ENCODE measurements at places on chromosomes 3 and 15.

DNA sequence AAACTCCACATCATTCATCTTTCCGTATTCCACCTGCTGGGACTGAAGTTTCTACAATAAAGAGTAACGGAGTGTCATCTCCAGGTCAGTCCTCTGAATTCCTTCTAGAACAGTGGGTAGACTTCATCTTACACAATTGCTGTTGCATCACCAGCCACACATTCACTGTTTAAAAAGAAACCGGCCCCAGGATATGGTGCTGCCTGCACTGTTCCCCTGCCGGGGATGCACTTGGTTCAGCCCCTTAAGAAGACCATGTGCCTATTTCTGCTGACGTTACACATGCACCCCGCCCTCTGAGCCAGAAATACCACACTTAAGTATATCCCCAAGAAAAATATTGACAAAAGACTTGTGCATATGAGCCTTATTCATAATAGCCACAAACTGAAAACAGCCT is 233.4 kb downstream of the FEZF2 start:
- DNase-seq, result no peak

- DNase-seq, result no peak
These were observed 49.3 kb upstream of the TRPM1 start for GRCh38 chr15:31150732-31151231.

DNA sequence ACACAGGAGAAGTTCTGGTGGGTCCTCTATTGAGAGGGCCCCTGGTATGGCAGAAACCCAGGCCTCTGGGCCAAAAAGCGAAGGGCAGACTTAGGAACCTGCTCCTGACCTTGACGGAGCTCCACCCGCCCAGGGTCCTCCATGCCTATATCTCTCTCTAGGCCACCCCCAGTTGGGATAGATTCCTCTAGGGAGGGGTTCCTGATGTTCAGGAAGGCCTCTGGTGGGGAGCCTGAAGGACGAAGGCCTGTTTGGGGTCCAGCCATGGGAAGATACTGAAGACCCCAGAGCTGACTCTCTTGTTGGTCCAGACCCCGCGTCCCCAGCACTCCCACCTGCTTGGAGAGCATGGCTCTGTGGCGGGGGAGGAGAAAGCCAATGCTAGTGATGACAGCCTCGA is 104.2 kb downstream of the CORO2B start:
- DNase-seq, result no peak

GRCh38 chr3:115022835-115023398 is 124.2 kb downstream of the ZBTB20 start:
- DNase-seq, result no peak

DNA sequence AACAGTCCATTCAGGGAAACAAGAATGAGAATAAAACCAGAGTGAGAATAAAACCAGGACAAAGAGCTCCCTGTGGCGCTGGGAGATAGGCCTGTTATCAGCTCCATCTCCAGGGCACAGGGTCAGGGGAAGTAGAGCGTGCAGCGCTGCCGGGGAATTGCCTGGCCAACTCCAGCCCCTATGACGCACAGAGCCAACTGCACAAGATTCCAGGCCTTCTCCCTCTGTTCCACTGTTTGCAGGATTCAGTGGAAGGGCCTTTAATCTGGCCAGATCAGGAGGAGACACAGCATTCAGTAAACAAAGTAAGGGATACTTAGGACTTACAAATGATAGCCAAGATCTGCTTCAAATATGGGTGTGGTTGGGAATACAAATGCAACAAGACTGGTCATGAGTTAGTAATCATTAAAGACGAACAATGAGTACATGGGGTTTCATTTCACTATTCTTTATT is 49.4 kb downstream of the ITGB5 start:
- DNase-seq, result no peak

DNA sequence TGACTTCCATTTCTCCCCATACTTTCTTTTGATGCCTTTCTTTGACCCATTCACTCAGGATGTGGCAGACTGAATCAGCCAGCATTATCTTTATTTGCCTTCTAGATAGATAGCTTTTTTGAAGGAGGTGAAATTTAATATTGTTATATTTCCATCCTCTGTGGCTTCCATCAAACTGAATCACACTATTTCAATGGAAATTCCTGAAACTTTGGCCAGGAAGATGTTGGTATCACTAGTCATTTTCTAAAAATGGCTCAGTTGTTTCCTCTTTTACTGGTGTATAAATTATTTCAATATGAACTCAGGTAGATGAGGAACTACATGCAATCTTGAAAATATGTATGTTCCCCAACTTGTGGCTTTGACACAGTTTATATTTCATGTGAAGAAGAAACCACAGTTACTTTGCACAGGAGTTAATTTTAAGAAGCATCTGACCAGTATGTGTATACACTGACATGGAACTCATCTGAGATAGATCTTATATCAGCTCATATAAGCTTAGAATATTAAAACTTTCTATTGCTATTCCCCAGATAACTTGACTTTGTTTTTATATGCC is 248.3 kb downstream of the CGGBP1 start:
- no peak for DNase-seq

DNA sequence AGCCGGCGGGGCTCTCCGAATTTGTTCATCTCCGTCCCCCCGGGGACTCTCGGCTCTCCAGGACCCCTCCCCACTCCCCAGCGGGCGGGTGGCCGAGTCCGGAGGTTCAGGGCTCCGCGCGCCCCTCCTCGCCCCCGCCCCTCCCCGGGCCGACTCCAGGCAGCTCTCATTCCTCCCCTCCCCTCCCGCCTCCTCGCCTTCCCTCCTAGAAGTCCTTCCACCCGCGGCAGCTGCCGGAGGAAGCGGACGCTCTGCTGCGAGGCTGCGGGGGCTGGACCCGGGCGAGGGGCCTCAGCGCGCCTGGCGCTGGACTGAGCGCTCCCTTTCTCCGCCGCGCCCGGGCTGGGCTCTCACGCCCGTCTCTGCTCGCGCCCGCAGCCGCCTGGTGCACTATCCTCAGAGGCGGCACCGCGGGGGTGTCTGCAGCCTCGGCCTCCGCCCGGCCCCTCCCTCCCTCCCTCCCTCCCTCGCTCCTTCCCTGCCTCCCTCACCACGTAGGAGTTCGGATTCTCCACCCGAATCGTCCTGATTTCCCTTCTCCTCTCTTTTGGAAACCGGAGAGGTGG is at the start of gene ROBO2:
Gene ROBO2, plus strand, starts transcription at position 494 of the 566 bp plus-strand sequence. CDS start 687 bp downstream, outside the sequence.
- DNase-seq, result no peak

- peak; percentile 64 for DNase-seq
These were observed 20.2 kb upstream of the BTLA start for GRCh38 chr3:112519424-112520001.

GRCh38 chr3:72791161-72791560 is 57.1 kb downstream of the SHQ1 start:
- no peak for DNase-seq

DNA sequence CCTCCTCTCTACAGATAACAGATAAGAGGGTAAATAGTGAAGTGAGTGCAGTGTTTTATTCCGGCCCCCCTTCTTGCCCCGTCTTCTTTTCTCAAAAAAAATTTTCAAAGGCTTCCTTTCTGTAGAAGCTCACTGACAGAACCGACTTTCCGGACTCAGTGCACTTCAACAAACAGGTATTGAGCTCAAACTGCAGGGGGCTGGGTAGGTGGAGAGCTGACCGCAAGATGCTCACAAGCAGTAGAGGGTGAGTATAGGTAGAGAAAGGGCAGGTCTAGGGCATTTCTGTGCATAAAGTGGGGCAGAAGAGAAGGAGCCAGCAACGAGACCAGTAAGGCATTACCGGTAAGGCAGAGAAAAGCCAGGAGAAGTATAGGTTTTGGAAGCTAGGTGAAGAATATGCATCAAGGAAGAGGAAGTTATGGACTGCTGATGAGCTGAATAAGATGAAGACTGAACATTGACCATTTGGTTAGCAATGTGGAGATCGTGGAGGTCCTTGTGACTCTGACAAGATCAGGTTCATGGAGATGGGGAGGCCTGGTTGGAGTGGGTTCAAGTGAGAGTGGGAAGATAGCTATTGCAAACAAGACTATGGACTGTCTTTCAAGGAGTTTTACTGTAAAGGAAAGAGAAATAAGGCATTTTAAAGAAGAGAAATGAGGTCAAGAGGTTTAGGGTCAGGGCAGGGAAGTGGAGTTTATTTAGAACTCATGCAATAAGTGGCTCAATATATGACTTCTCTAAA is 97.4 kb downstream of the ST6GAL1 start:
- DNase-seq, result peak; percentile 35

GRCh38 chr3:142523921-142524566 is 54.5 kb downstream of the ATR start:
- no peak for DNase-seq

- no peak for DNase-seq
These were observed 44.3 kb upstream of the ZNF385D start for GRCh38 chr3:21795152-21795837.

- no peak for DNase-seq
These were observed 819 bp upstream of the RPL24 start for GRCh38 chr3:101687142-101687931.

GRCh38 chr3:25493246-25493645 is 65.2 kb downstream of the RARB start:
- no peak for DNase-seq

GRCh38 chr3:157816296-157816695 is 289.9 kb downstream of the SHOX2 start:
- DNase-seq, result no peak

DNA sequence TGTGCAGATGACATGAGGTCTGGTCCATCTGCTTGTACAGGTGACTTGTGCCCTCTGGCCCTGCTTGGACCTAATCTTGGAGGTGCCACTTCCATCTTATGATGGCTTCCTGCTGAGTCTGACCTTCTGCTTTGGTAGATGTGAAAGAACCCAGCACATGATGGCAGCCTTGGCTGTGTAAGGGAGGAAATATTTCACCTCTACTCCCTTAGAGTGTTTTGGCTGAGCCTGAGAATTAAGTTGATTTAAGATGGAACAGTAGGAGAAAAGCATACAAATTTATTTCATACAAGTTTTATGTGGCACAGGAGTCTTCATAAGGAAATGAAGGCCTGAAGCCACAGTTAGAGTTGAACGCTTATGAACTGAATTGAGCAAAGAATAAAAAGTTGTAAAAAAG is 27.6 kb upstream of the CDCP1 start:
- no peak for DNase-seq

GRCh38 chr3:65806600-65806999 is 232.1 kb downstream of the MAGI1 start:
- DNase-seq, result no peak

DNA sequence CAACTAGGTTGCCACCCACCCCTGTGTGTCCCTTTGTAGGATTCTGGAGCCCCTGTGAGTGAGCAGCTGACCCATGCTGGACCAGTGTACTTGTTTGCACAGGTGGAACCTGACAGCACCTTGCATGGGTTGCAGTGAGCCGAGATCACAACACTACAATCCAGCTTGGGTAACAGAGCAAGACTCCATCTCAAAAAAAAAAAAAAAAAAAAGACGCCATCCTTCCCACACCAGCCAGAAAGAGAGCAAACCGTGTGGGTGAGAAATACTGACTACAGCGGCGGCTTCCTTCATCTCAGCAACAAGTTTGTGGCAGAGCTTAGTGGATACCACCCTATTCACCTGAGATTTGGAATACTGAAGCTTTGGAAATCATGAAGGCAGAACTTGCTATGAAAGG is 746 bp upstream of the CD80 start:
- DNase-seq, result no peak

DNA sequence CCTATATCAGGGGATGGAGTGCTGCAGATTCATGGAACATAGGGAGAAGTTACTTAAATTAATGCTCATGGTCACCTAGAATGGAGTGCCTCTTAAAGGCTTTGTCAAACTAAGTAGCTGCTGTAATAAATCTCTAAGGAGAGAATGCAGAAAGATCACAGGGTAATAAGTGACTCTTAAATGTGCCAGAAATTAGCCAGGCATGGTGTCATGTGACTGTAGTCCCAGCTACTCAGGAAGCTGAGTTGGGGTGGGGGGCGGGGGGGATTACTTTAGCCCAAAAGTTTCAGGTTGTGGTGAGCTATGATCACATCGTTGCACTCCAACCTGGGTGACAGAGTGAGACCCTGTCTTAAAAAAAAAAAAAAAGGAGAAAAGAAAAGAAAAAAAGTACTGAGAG is 90.9 kb upstream of the ASB14 start:
- DNase-seq, result no peak

DNA sequence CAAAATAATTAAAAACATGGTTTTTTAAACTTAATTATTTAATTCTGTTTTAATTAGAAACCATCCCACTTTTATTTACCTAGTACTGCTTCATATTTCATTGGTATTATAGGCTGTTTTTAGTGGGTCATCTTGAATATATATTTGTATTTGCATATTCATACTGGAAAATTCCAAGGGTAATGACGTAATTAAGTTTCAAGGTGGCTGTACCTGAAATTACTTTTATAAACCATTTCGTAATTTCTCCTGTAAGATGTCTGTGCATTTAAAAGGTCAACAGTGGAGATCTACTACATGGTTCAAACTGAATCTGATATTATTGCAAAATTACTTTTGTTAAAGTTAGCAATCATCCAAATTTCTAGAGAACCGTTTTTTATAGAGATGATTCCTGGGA is 133.8 kb upstream of the NAALADL2 start:
- DNase-seq, result no peak

GRCh38 chr3:21140785-21141184 is 610.2 kb downstream of the ZNF385D start:
- no peak for DNase-seq

DNA sequence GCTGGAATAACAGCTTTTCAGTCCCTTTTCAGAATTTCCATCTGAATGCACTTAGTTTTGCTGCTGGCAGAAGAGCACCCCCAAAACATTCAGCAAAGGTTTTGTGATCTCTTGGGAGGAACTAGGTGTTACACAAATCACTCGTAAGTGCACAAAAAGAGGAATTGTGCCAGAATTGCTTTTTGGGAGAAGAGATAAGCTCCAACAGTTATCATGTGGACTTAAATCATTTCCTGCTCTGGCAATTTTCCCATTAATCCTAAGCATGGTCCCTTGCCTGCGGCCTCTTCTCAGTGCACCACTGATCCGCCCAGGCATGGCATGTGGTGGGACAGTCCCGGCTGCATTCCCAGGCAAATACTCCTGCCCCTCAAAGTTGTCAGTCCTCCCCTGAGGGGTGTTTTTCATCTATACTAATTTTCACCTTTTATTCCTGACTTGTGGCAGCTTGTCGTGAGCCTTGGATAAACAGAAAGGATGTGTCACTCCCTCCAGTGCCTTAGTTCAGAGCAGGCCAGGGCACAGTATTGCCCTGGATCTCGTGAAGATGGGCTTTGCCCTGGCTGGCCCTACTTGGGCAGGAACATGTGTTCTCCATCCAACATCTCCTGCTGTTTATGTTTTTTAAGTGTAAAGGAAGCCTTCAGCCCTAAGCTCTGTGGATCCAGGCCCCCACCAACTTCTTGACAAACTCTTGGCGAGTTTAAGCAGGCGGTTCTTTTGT is 44.6 kb upstream of the VILL start:
- DNase-seq, result no peak

DNA sequence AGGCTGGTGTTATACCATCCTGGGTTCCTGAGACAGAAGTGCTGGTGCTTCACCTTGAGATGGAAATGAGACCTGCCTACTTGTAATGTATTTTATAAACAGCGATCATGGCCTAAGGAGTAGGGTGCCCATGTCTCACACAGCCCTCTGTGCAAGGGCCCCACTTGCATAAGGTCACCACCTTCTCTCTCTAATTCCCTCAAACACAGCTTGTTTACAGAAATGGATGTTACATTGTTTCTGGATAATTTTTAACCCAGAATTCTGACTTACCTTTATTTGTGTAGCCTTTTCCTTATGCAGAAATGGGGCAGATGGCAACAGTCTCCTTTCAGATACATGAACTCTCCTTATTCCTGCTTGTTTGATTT is 95.1 kb upstream of the UMPS start:
- DNase-seq, result no peak

All from naive B cell (primary cell).